D341Med (cell line): ENCODE measurements at places on chromosomes 16 and 17.
A peak's percentile ranks its signal among the peaks of the same experiment; 100 is the strongest.

DNA sequence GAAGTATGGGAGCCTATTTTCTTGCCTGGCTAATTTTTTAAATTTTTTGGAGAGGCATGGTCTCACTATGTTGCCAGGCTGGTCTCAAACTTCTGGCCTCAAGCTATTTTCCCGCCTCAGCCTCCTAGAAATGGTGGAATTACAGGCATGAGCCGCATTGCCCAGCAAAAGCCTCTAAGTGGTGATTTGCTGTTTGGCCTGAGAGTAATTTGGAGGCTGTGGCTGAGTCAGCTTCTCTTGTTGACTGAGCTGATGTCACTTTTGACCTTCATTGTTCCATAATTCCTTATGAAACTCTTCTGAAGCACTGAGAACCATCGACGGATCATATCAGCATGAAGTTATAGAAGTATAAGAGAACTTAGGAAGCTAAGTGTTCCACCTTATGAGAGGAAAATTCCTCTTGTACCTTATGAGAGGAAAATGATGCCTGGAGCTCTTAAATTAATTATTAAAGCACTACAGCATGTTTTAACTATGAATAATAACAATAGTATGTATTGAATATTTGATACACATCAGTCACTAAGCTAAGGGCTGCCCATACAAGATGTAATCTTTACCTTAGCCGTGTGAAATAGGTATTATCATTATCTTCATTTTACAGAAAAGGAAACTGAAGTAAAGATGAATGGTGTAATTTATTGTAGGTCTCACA lies 220.8 kb upstream of the MON1B start:
- no peak for DNase-seq

DNA sequence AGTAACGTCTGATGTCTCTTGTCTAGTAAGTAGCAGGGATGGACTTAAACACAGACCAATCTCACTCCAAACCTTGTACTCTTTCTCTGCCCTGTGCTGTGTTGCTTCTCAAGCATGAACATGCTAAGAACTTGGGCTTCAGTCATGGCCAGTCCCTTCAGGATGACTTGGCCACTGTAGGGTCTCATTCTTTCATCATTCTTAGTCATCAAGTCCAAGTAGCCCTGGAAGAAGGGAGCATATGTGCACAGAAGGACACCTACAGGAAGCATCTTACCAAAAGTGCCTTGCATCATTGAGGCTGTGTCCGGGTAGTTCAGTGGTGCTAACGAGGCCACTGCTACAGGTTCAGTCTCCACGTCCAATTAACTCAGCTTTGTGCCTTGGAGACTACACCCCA lies 80.7 kb downstream of the CDK5R1 start:
- no peak for DNase-seq

DNA sequence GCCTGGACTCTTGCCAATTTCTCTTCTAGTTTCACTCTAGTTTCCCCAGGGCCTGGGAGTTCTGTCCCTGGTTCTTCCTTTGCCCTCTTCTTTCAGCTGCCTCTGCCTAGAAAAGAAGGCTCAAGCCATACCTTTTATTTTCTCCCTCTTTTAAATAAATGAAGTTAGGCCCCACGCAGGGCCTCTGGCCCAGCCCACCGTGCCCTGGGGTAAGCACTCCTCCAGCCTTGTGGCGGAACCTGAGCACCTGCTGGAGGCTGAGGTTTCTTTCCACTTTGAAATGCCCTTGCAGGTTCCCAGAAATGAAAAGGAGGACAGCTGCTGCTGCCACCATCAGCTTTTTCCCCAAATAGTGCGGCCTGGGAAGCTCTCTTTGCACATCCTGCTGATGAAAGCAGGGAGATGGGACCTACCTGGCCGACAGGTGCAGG lies 139.4 kb downstream of the CCDC182 start:
- DNase-seq: no peak

- no peak for DNase-seq
Measured at GRCh38 chr16:89192956-89193575, 7.3 kb downstream of the SLC22A31 start.

DNA sequence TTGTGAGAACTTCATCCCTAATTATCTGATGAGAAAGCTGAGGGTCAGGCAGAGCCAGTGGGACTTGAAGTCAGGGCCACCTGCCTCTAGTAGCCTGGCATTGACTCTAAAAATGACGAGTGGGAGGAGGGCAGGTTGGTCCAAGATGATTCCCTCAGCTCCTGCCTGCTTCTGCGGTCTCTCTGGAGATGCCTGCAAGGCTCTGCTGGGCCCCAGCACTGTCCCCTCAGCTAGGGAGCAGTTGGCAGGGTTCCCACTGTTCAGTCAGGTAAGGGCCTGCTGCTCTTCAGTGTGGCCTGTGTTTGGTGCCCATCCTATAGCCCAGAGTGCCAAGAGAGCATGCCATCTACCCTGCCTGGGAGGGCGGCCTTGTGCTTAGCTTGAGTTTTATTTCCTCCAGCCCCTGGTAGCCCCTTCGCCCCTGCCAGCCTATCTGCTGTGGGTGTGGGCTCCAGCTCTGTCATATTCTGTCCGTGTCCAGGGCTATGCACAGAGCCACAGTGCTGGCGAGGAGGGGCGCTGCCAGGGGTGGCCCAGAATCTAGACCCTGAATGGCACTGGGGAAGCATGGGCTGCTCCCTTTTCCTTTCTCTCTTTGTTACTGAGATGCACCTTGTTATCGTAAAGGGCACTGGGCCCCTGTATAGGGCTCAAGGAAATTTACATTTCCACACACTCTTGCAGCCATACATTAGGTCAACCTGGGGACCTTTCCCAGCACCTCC lies 68.5 kb downstream of the CYLD start:
- no peak for DNase-seq

DNA sequence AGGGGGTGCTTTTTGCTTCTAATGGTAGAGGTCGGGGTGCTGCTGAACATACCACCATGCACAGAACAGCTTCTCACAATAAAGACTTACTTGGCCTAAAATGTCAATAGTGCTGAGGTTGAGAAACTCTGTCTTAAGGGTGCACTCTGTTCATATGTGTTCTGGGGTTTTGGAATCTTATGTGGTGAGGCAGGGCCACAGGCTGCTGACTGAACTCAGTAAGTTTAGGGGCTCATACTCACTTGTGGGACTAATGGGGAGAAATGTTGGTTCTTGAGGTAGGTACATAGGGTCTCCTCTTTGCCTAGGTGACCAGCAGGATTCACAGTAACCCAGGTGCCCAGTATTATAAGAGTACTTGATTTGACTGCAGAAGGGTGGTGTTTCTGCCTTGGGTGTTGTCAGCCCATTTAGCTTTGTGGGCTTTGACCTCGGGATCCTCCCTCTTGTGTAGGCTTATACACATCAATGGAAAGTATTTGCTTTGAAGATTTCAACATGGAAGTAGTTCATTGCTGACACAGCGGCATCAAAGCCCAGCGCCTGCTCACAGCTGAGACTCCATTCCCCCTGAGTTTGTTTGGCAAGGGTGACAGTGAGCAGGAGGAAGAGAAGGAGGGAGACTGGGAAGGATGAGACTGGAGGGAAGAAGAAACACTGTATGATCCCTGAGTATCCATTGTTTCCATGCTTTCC lies 17.2 kb downstream of the SLC7A6 start:
- no peak for DNase-seq

DNA sequence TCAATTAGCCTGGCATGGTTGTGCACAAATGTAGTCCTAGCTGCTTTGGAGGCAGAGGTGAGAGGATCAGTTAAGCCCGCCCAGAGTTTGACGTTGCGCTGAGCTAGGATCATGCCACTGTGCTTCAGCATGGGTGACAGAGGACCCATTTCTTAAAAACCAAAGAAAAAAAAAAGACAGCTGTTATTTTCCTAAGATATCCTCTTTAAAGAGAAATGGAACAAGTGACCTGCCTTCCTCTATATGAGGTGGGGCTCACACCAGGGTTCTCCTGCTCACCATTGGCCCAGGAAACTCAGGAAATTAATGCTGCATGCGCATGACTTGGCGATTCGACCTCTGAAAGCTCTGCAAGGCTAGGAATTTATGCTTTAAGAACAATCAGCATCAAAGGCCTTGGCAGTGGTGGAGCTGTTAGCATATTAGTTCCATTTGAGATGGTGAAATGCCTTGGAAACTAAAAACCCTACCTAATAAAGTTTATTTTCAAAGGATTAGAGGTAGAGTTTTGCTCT lies 108.3 kb downstream of the RBFOX1 start:
- DNase-seq: no peak

DNA sequence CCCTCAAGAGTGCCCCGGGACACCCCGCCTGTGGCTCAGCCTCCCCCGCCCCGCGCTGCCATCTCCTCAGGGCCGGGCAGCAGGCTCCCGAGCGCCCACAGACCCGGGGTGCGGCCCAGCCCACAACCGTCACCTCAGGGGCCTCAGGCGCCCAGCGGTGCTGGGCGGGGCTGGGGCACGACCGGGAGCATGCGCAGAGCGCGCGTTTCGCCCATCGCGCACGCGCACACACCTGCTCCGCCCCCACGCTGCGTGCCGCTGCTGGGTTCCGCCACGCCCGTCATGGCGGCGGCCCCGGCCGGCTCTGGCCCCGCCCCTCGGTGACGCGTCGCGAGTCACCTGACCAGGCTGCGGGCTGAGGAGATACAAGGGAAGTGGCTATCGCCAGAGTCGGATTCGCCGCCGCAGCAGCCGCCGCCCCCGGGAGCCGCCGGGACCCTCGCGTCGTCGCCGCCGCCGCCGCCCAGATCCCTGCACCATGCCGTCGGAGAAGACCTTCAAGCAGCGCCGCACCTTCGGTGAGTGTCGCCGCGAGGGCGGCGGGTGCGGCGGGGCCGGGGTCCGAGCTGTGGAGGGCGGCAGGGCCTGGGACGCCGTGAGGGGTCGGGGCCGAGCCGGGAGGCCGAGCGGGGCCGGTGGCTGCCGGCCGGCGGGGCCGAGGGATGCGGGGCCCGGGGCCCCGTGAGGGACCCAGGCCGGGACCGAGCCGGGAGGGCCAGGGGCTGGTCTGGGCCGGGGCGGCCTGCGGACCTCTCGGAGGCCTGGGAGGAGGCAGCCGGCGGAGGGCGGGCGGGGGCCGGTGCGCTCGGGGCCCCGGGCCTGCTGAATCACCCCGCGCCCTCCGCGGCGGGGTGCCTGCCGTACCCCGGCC lies at the start of gene MAP1LC3B:
Gene MAP1LC3B (plus strand): TSS at position 387 of the 871 bp plus-strand sequence. CDS start 92 bp downstream, at position 479.
- DNase-seq: peak; percentile 96

DNA sequence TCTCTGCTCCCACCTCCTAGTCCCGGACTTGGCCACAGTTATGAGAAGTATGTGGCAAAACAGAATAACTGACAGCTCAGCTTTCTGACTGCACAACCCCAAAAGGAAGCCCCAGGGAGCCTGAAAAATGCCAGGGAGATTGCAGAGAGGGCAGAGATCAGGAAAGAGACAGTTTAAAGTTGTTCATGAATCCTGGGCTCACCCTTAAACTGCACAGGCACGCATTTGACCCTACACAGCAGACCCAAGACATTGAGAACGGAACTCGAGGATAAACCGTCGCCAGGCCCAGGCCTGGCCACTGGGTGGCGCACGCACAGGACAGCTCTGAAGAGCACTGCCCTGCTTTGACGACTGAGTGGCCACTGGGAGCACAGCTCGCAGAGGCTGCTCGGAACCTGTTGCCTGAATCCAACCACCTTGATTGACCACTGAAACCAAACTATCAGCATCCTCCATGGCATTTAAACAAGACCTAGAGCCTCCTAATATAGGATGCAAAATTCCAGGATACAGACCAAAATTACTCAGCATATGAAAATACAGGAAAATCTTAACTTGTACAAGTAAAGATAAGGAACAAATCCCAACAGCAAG lies 114.0 kb downstream of the C16orf95 start:
- peak; percentile 87 for DNase-seq

GRCh38 chr17:45223539-45224528 lies 2.1 kb downstream of the FMNL1 start:
- no peak for DNase-seq

DNA sequence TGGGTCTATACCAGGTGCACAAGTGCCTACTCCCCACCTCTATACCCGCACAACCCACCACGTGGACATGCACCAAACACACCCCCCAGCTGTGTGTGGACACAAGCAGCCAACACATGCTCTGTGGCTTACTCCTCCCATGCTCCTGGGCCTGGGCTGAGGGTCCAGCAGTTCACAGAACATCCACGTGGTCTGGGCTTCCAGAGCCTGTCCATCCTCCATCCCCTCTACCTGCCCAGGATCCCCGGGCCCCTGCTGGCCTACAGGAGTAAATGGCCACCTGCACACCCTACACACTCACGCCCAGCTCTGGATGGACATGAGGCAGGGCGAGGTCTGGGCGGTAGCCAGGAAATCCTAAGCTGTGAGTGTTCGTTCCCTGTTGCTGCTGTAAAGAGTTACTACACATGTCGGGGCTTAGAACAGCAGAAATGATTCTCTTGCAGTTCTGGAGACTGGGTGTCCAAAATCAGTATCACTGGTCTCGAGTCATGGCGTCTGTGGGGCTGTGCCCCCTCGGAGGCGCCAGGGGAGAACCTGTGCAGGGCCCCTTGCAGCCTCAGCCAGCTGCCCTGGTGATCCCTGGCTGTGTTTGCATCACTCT lies 15.0 kb upstream of the RAI1 start:
- DNase-seq: no peak

GRCh38 chr16:56871172-56871593 lies 6.2 kb downstream of the SLC12A3 start:
- DNase-seq: no peak

- no peak for DNase-seq
Measured at GRCh38 chr16:2469399-2470233, 1.5 kb upstream of the NTN3 start.

DNA sequence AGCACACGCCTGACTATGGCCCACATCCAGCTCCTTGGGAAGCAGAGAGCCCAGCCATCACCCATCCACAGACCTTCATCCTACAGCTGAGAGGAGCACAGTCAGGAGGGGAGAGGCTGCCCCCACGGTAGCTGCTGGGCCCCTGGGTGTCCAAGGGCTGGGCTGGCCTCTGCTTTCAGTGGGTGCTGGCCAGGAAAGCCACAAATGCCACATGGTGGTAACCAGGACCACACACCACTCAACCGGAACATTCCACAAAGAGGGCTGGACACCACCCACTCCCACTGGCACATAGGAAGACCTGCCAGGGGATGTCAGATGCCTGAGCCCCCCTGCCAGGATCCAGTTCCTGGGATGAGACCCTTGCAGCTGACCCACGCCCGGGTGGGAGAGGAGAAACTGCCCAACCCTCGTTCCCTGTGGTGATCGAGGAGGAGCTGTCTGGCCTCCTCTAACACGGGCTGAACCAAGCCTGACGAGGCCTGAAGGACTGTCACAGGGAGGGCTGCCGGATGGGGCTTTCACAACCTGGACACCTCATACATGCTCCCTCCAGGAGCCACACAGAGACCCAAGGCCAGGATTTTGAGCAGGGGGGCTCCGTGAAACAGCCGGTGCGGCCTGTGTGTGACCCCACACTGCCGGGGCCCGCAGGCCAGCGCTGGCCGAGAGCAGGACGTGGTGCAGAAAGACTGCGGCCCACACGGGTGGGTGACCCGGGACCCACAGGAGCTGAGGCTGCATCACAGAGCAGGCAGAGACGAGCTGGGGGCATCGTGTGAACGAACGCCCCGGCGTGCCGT lies 30.7 kb downstream of the PIEZO1 start:
- no peak for DNase-seq

DNA sequence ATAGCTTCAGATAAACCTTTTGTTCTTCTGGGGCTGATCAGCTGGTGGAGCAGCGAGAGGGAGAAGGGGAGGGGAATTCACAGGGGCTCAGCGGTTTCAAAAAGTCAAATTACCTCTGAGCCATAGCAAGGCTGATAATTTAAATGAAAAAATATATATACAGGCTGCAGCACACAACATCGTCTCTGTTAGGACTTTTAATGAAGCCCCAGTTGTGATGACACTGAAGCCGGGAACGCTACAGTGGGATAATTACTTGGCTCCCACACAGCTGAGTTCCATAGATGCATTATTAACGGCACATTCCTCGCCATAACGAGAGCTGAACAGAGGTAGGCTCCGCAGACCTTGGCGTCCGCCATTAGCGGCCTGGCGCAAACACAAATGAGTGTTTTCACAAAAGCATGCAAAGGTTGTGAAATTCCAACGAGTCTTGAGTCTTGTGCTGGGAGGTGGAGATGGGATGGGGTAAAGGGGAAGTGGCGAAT lies 216.0 kb downstream of the C16orf78 start:
- DNase-seq: no peak
